Activated naive CD4-positive, alpha-beta T cell treated with Interleukin-2 at 50 U/mL for 16 hours (primary cell): ENCODE measurements at places on chromosomes 1 and 21.
A peak's percentile ranks its signal among the peaks of the same experiment; 100 is the strongest.

GRCh38 chr21:34834852-34835501 lies 166.2 kb downstream of the CLIC6 start:
- no peak for DNase-seq

DNA sequence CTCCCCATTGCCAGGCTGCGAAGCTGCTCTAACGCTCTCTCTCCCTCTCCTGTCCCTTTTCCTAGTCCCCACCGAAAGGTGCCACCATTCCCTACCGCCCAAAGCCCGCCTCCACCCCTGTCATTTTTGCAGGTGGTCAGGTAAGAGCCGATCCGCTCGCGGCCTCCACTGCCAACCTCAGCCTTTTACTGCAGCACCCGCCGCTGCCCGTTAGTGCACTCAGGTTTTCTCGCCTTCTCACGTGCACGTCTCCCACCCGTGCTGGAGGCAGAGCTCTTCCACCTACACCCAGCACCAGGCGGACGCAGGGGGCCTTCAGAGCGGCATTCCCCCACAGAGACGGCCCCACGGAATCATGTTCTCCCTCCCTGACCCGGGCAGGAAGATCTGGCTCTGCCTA lies 67.7 kb upstream of the COL6A1 start:
- DNase-seq, result no peak

DNA sequence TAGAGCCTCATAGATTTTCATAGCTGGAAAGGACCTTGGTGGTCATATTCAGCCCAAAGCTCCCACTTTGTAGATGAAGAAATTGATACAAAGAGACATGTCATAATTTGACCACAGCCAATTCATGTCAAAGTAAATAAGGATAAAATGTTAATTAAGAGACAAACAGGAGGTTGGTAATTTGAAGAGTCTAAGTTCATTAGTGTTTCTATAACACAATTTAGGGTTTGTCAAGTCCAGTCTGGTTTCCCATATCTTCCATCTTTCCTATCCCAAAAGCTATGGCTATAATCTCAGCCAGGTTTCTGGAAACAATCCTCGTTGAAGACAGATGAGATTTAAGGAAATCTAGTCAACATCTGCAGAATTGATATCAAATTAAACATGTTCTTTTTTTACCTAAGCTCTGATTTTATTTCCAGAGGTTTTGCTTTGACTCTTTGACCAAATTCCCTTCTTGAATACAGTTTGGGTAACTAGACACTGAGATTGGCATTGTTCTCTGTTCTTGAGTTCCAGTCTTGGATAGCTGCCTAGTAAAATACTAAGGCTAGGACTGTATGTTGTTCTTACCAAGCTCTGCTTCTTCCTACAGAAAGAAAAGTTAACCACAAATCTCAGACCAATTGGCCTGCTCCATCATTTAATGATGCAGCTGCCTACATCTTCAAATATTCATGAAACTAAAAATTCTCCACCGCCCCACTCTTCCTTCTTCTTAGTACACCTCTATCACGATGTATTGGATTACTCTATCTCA lies 62.0 kb downstream of the SLC44A5 start:
- no peak for DNase-seq

- no peak for DNase-seq
Measured at GRCh38 chr1:54816130-54816529, 15.0 kb upstream of the TTC22 start.

- DNase-seq, result no peak
Measured at GRCh38 chr1:155540000-155540874, 22.4 kb downstream of the ASH1L start.

GRCh38 chr1:219304227-219305226 lies 130.8 kb downstream of the LYPLAL1 start:
- DNase-seq, result no peak

DNA sequence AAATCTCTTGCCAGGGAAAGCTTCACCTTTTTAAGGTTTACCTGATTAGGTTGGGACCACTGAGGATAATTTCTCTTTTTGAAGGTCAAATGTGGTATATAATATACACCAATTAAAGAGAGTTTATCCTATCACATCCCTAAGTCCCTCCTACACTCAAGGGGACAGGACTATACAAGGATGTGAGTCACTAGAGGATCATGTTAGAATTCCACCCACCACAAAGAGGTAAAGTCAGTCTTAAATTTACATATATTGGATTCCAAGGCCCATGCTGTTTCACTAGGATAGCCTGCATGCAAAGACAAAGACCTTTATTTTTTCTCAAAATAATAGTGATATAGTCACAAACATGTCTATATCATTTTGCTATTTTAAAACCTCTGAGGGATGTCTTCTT lies 164.4 kb downstream of the GIPC2 start:
- DNase-seq, result no peak

DNA sequence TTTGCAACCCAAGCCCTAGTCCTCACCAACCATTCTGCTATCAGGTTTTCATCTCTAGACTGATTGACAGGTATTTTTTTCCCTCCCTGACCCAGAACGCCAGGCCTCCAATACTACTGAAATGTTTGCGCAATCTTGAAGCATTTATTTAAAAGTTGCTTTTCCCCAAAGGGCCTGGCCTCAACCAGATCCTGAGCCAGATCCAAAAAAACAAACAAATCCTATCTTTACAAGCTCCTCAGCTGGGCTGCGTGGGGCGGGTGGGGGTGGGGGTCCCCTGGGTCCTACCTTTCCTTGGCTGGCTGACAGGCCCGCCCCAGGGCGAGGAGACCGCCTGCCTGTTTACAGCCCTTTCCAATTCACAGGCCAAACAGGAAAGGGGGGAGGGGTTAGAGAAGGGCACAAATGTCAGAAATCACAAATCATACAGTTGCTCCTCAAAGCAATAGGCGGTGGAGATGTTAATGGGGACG lies 98.8 kb downstream of the FOXD2 start:
- DNase-seq, result no peak

DNA sequence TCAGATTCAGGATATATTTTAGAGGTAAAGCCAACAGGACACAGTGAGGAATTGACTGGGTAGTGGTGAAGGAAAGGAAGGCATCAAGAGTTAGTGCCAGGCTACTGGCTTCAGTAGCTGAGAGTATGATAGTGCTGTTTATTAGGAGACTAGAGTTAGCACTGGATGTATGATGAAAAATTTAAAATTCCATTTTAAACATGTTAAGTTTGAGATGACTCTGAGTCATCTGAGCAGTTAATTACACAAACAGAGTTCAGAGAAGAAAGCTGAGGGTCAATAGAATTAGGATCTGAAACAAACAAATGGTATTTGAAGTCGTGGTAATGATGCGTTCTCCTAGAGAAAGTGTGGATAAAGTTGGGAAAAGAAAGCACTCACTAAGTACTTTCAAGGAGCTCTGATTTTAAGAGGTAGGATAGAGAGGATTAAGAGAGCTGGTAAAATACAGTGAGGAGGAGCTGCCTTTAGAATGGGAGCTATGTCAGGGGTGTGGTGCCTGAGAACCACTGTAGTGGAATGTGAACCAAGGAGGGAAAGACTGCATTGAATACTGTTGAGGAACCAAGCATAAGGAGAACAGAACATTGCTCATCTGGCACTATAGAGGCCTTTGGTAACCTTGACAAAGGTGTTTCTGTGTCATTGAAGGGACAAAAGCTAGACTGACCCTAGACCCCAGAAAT lies 21.7 kb upstream of the SHCBP1L start:
- DNase-seq, result no peak

GRCh38 chr1:229815076-229815475 lies 189.0 kb downstream of the URB2 start:
- no peak for DNase-seq

DNA sequence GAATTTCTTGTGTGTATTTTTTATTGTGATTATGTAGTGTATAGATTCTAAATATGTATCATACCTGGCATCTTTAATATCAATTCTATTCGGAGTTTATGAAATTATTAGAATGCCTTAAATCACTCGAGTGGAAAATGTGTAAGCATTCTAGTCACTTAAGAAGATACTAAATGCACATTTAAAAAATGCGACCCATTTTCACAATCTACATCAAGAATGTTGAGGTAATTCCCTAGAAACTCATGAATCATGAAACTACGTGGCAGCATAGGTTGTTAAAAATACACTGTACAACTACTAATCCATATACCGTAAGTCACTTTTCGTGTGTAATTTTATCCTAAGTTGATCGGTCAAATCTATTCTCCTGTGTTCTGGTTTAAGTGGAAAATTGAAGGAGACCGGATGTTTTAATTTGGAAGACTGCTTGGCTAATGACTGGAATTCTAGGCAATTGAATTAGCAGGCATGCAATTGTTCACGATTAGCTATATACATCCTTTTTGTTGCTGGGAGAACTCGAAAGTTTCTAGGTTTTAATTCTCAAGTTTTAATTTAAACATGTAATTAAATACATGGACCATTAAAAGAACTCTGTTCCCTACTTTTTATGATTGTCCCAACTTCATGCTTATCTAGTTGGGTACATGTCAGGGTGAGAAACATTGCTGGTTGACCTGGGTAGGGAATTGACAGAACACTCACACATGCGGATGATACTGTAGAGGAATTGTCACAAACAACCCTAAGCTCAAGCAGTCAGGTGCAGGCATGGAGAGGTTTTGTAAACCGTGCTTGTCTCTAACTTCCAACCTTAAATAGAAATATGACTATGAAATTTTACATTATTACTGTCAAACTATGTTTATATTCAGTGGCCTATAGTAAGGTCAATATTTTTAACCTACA lies 6.6 kb downstream of the ZBTB18 start:
- no peak for DNase-seq

GRCh38 chr1:61357539-61357938 lies 275.2 kb downstream of the NFIA start:
- no peak for DNase-seq

GRCh38 chr1:47893412-47893811 lies 103.8 kb downstream of the TRABD2B start:
- DNase-seq, result no peak

- DNase-seq, result peak; percentile 47
Measured at GRCh38 chr21:32770871-32771523, 558 bp downstream of the PAXBP1 start.

DNA sequence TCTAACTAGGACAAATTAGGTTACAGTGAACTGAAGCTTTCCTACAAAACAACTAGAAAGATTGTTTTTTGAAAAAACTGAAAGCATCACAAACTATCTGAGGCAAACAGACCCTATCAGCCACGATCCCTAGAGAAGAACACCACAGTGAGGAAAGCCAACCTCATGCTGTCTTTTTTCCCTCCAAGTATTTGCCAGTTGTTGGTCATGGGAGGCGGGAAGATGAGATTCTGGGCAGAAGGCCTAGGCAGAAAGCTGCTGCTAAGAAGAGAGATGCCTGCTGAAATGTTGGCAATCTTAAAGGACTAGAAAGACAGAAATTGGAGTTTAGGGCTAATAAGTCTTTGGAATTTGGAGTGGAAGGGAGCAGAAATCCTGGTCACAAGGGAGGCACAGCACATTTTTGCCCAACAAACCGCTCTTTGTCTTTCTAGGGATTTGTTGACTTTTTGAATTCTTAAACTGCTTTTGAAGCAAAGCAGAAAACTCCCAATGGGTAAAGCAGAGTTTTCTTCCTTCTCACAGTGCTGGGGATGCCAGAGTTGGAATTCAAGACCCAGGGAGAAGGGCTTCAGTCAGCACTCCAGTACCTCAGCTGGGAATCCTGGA lies 83.9 kb downstream of the MT1HL1 start:
- no peak for DNase-seq

DNA sequence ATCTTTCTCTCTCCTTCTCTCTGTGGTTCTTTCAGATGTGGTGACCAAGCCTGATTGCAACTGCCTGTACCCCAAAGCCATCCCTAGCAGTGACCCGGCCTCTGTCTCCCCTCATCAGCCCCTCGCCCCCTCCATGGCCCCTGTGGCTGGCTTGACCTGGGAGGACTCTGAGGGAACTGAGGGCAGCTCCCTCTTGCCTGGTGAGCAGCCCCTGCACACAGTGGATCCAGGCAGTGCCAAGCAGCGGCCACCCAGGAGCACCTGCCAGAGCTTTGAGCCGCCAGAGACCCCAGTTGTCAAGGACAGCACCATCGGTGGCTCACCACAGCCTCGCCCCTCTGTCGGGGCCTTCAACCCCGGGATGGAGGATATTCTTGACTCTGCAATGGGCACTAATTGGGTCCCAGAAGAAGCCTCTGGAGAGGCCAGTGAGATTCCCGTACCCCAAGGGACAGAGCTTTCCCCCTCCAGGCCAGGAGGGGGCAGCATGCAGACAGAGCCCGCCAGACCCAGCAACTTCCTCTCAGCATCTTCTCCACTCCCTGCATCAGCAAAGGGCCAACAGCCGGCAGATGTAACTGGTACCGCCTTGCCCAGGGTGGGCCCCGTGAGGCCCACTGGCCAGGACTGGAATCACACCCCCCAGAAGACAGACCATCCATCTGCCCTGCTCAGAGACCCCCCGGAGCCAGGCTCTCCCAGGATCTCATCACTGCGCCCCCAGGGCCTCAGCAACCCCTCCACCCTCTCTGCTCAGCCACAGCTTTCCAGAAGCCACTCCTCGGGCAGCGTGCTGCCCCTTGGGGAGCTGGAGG lies 12.7 kb downstream of the CSF1 start:
- DNase-seq, result no peak

- no peak for DNase-seq
Measured at GRCh38 chr21:39851002-39851618, 16.1 kb upstream of the PCP4 start.

DNA sequence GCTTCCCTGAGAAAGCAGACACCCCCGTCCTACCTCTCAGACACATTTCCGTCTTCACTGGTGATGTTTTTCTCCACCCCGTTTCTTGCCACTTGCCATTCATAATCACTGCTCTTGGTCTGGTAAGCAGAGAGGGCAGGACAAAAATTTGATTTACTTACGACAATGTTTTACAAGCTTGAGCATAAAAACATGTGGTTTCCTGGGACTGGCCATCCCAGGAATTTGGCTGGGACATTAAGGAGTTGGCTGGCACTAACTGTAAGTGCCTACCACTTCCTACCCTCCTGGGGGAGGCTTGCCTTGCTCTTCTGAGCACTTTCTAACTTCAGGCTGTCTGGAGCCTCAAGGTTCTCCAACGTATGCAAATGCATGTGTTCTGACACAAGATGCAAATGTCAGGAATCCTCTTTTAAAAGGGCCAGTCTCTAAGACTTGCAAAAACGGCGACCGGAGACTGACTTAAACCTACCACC lies 24.2 kb downstream of the ZBTB18 start:
- DNase-seq, result no peak

GRCh38 chr1:185668013-185668412 lies 66.2 kb upstream of the HMCN1 start:
- DNase-seq, result no peak

- DNase-seq, result no peak
Measured at GRCh38 chr1:233019778-233020325, 69.4 kb downstream of the NTPCR start.

DNA sequence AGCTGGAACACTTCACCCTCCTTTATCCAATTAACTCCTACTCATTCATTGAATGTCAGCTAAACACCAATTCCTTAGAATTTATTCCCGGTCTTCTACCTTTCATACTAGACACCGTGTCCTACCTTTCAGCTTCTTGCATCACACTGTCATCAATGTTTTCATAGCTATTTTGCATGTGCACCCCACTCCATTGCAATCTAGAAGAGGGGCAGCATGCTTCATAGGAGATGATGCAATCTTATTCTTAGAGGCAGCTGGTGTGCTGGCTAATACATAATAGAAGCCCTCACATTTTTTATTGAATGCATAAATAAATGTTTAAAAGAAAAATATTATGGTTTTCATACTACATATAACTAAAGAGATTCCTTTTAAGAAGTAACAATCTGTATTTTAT lies 123.6 kb downstream of the DSCAM start:
- DNase-seq, result no peak
